ENCODE measurements at places on chromosomes 1 and 21.

- no peak for DNase-seq
Measured at GRCh38 chr21:42453986-42454570, 41.9 kb downstream of the RSPH1 start.

DNA sequence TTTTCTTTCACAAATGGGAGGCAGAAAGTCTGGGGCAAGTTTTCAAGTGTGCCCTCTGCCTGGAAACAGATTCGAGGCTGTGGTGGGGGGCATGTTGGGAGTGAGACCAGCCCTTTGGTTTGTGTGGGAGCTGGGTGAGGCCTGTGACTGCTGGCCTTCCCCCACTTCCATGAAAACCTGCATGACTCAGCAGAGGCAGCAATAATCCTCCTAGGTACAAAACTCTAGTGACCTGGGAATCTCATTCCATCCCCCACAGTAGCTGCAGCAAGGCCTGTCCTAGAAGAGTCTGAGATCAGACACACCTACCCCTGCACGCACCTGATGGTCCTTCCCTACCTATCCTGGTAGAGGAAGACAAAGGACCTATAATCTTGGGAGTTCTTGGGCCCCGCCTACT lies 42.1 kb upstream of the KIAA0040 start:
- DNase-seq: no peak

- no peak for DNase-seq
Measured at GRCh38 chr1:6599141-6599975, 3.3 kb downstream of the KLHL21 start.

DNA sequence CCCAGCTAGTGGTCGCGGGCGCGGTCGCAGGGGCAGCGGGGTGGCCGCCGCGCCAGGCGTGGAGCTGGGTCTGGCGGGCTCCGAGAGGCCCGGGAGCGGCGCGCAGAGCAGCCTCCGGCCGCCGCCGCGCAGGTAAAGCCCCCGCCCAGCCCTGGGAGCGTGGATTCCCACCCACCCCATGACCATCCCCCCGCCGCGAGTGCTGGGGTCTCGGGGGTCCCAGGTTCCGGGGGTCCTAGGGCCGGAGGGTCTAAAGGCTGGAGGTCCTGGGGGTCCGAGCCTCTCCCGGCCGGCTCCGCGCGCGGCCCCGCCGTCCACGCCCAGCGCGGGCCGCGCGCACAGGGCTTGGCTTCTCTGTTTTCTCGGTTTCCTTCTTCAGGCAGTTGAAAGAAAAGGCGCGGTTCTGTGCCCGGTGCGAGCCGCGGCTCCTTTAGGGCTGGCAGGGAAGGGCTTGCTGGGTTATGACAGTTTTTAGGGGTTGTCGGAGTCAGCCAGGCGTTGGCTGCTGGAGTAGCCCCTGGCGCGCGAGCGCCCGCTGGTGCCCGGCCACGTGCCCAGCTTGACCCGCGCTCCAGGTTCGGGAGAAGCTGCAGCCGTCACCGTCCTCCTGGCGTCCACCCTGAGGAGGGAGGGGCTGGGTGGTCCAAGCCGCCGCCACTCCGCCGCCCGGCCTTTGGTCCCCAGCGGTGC lies 359 bp downstream of the LRRC3 start:
- no peak for DNase-seq

GRCh38 chr1:11422686-11423085 lies 56.3 kb upstream of the DISP3 start:
- DNase-seq: no peak

- DNase-seq: no peak
Measured at GRCh38 chr1:77407738-77408375, 126.0 kb downstream of the AK5 start.

- DNase-seq: no peak
Measured at GRCh38 chr1:22888320-22889075, 84.2 kb downstream of the LACTBL1 start.

Measured in stimulated activated CD8-positive, alpha-beta memory T cell treated with anti-CD3 and anti-CD28 coated beads, Interleukin-7, amount 100 ng/mL, for 48 hours (primary cell).